Gastrocnemius medialis (tissue), 4 donors: ENCODE measurements at places on chromosomes 6 and 20. TPM values are rescaled to one million over a fixed set of nuclear protein-coding genes. Genes with fewer than 3 reads are reported as not detected.
A peak's percentile ranks its signal among the peaks of the same experiment; 100 is the strongest.

Gene PAK5
- not detected for total RNA-seq

Gene LIME1
- 5.1 TPM for total RNA-seq

DNA sequence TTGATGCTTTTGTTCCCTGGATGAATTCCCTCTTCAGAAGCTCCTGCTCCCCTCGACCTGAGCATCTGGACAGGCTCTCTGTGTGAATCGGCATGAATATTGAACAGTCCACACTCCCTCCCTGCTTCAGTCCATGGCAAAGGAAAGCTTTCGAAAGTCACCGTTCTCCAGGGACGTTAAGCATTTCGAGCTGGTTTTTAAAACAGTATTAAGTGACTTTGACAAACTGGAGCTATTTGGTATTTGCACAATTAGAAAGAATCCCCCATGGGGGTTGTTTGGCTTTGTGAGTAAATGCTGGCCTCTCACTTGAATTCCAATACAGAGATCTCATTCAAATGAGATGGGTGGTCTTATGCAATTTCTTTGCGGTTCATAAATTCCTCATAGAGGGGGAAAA lies 85.3 kb upstream of the TIAM2 start:
- no peak overlapping the region for H3K4me3 ChIP-seq
- H3K27me3 ChIP-seq = no peaks in the 10 kb centered on the region
- no peak overlapping the region for H3K27ac ChIP-seq
- H3K36me3 ChIP-seq = peaks cover 6% of the 10 kb centered on the region

GRCh38 chr6:155861821-155862220 lies 406.2 kb upstream of the NOX3 start:
- no peaks in the 10 kb centered on the region for H3K36me3 ChIP-seq
- no peaks in the 10 kb centered on the region for H3K27me3 ChIP-seq
- no peak overlapping the region for H3K27ac ChIP-seq
- no peak overlapping the region for H3K4me3 ChIP-seq

Gene CRISP2
- total RNA-seq = not detected

DNA sequence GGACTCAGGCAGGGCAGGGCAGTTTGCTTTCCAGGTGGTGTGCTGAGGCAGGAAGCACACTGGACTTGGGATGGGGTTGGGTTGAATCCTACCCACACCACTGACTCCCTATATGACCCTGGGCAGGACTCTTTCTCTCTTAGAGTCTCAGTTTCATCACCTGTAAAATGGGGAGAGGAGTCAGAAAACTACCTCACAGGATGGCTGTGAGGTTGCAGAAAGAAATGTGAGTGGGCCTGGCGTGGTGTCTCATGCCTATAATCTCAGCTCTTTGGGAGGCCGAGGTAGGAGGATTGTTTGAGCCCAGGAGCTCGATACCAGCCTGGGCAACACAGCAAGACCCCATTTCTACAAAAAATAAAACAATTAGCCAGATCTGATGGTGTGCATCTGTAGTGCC lies 67.2 kb downstream of the CD40 start:
- no peak for DNase-seq
- no peak overlapping the region for H3K27ac ChIP-seq
- no peaks in the 10 kb centered on the region for H3K4me1 ChIP-seq
- no peaks in the 10 kb centered on the region for H3K27me3 ChIP-seq
- H3K36me3 ChIP-seq = no peaks in the 10 kb centered on the region

- no peak for DNase-seq
- no peaks in the 10 kb centered on the region for H3K36me3 ChIP-seq
- H3K4me1 ChIP-seq = peaks cover 53% of the 10 kb centered on the region
- H3K27me3 ChIP-seq = no peaks in the 10 kb centered on the region
- H3K4me3 ChIP-seq = peak overlapping the region; percentile 73
These were observed 2.0 kb downstream of the TRAF3IP2 start for GRCh38 chr6:111603685-111604084.

Gene COL21A1
- 0.60 TPM for total RNA-seq

Gene CALHM4
- not detected for total RNA-seq

DNA sequence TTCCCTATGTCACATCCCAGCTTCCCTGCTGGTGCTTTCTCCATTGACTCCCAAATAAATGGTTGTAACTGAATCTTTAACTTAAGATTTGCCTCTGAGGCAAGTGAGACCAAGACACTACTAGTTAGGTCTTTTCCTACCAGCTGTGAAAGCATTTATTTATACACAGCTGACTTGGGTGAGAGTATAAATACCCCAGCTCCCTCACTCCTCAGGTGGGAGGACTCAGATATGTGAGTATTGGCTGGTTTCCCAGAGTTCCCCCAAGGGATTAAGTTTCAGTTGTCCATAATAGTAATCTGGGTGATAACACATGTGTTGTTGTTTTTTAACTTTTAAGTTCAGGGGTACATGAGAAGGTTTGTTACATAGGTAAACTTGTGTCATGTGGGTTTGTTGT lies 49.8 kb downstream of the CFAP61 start:
- DNase-seq = no peak
- peaks cover 22% of the 10 kb centered on the region for H3K4me1 ChIP-seq
- H3K27ac ChIP-seq = peak overlapping the region; percentile 70
- no peaks in the 10 kb centered on the region for H3K36me3 ChIP-seq
- H3K4me3 ChIP-seq = no peak overlapping the region

Gene HSPA1L
- total RNA-seq = 4.4 TPM

- no peaks in the 10 kb centered on the region for H3K4me1 ChIP-seq
These were observed 8.9 kb downstream of the VSTM2L start for GRCh38 chr20:37911838-37912281.

DNA sequence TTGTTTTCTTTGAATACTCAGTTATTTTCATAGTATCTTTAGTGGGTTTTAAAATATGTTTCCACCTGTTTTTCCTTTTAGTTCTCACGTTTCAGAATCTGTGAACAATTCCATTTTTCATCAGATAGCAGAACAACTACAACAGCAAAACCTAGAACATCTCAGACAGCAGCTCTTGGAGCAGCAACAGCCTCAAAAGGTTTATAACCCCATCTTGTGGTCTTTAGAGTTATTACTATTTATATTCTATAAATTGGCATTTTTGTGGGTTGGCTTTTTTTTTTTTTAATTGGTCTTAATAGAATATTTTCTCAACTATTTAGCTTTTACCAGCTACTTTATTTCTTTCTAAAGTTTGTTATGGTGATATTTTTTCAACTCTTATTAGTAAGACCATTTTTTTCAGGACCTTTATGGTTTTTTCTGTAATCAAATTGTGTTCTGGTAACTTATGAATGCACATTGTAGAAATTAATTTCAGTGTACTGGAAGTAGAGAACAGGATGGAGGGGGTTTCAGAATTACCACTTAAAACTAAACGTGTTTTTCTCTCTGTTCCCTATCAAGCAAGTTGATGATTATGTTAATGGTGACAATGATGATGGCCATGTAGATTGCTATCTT lies 72.2 kb downstream of the SCAF8 start:
- no peak overlapping the region for H3K4me3 ChIP-seq
- H3K36me3 ChIP-seq = peaks cover 4% of the 10 kb centered on the region
- no peak for DNase-seq
- H3K27me3 ChIP-seq = no peaks in the 10 kb centered on the region
- H3K4me1 ChIP-seq = peaks cover 14% of the 10 kb centered on the region

Gene GHRH
- total RNA-seq = not detected

Gene MAN1A1
- 19.0 TPM for total RNA-seq

- no peak for DNase-seq
- no peaks in the 10 kb centered on the region for H3K27me3 ChIP-seq
- no peak overlapping the region for H3K4me3 ChIP-seq
- H3K27ac ChIP-seq = no peak overlapping the region
These were observed 44.1 kb upstream of the MOXD1 start for GRCh38 chr6:132445201-132445951.

Gene FABP7
- total RNA-seq = 0.51 TPM

GRCh38 chr6:57298741-57299140 lies 18.7 kb upstream of the PRIM2 start:
- no peaks in the 10 kb centered on the region for H3K4me1 ChIP-seq
- no peaks in the 10 kb centered on the region for H3K36me3 ChIP-seq
- H3K4me3 ChIP-seq = no peak overlapping the region
- no peaks in the 10 kb centered on the region for H3K27me3 ChIP-seq

DNA sequence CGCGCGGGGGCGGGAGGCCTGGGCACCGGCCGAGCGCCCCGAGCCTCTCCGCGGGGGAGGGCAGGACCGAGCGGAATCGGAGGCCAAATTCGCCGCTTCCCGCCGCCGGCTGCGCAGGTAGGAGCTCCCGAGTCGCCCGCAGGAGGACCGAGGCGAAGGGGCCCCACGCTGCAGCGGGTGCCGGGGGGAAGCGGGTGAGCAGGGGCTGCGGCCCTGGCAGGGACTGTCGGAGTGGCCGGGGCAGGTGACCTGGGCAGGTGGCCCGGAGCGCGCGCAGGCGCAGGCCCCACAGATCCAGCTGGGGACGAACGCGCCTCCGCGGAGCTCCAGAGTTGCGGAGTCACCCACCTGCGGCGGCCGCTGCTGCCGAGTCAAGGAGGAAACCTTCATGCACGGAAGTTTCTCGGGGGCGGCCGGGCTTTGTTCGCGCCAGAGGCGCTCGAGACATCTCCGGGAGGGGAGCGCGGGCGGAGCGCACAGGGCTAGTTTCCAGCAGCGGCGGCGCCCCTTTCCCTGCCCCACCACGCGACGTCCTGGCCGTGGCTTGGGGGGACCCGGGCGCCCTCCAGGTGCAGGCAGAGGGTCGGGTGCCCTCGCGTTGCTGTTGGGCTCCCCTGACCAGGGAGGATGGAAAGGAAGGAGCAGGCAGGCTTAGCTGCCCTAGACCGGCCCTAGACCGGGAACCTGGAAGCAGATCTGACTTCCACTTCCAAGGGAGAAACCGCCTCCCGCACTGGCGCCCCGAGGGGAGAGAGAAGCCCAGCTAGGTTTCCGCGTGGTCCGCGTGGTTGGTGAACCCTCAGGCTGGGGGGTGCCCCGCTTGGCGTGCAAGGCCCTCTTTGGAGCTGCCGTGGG lies 590 bp downstream of the SLCO4A1 start:
- no peaks in the 10 kb centered on the region for H3K36me3 ChIP-seq
- no peak for DNase-seq
- peak overlapping the region; percentile 87 for H3K27ac ChIP-seq
- peaks cover 20% of the 10 kb centered on the region for H3K4me1 ChIP-seq
- H3K27me3 ChIP-seq = peaks cover 9% of the 10 kb centered on the region
- peak overlapping the region; percentile 71 for H3K4me3 ChIP-seq
